Activated CD8-positive, alpha-beta T cell treated with anti-CD3 and anti-CD28 coated beads, Interleukin-2, amount 10 ng/mL, durations not matched to agents 7 days and 5 days (primary cell): ENCODE measurements at places on chromosomes 2 and 18.

GRCh38 chr2:63058921-63059792 lies 8.5 kb downstream of the OTX1 start:
- no peak for DNase-seq

DNA sequence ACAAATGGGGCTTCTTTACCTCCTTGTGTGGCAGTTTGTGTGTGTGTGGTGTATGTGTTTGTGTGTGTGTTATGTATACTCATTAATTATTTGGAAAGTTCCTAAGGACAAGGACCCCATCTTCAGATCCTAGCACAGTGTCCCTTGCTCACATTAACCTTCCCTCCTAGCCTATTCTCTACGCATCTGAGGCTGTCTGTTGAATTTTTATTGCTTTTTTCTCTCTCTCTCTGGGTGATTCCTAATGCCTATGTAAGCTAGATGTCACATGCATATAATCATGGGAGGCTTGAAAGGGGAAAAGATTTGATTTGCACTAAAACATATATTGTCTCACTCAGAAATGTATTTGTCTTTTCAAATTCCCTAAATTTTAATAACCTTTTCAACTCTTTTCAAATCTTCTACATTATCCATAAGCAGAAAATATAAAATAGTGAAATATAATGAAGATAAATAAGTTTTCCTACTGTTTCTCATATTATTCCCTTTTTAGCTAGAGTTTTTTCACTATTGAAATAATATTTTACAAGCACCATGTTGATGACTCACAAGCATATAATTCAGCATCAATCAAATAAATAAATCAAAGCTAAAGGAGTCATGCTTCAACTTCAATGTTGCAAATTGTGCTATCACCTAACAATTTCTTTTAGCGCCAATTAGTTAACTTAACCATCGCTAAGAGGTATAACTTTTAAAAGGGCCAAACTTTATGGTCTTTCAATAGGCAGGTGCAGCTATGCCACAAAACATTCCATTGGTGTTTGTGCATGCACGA lies 199.0 kb upstream of the ERBB4 start:
- no peak for DNase-seq

DNA sequence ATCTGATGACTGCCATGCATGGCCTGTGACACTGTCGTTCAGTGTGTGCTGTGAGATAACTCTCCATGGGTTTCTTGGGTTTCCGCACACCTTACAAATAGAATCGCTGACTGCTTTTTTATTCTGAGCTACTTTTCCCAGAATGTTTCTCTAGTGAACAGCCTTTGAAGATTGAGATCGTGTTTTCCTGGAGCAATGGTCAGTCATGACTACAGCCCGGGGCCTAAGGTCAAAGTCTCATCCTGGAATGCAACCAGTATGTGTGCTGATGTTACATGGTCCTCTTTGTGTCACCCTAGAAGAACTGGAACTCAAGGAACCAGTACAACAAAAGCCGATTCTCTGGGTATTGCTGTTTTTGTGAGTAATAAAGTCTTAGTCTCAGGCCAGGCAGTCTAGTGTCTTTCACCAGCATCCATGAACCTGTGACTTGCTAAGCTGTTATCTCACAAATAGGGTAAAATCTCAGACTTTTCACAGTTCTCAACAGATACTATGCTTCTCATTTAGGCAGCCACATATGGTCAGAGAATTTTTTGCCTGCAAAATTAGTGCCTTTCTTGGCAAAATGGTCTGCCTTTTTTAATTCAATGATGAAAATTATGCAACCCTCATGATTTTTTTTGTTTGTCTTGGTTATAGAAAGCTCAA lies 124.9 kb upstream of the PIEZO2 start:
- no peak for DNase-seq

- DNase-seq: no peak
Measured at GRCh38 chr2:60391649-60392375, 161.6 kb downstream of the BCL11A start.

DNA sequence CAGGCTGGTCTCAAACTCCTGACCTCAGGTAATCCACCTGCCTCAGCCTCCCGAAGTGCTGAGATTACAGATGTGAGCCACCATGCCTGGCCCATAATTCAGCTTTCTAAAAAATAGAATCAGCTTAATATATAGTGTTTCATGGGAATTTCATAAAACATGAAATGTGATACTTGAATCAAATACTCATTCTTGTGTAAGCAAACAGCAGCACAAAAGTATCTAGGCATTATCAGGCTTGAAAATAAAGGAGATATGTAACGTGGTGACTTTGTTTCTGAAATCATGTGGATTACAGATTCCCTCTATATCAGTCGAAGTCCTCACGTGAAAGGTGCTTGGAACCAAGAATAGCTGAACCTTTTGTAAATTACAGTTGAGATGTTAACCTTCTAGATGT lies 229.1 kb downstream of the FHOD3 start:
- no peak for DNase-seq

DNA sequence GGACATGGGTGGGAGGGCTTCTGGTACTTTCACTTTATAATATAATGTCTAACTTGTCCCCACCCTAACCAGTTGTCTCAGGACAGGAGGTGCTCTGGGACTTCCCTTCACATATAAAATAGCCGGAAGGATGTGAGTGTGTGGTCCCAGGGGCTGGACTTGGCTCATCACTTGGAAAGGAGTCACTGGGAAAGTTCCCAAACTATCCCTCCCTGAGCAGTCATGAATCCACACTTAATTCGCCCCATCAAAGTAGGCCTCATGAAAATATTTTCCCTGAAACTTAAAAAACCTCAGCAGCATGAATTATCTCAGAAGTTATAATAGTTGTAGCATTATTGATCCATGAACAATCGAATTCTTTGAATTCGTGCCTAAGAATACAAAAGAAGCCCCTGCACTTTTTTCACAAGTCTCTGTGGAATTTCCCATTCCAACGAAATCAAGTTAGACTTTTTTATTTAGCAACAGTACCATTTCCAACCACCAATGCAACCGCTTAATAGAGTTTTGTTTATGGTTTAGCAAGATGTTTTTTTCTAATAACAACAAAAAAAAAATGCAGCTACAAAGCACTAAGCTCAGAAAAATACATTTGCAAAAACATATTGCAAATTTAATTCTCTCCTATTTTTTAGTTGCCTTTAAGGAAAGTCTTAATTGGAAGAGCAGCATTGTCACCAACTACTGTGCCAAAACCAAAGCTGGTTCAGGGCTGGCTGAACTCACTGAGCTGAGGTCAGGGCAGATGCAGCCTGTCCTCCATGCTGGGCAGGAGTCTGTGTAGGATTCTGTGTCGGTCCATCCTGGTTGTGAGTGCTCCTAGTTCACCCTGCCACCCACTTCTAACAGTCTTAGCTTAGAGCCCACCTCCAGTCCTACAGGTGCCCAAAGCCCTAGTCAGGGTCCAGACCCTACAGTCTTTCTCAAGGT lies 68.8 kb upstream of the SPTBN1 start:
- no peak for DNase-seq

DNA sequence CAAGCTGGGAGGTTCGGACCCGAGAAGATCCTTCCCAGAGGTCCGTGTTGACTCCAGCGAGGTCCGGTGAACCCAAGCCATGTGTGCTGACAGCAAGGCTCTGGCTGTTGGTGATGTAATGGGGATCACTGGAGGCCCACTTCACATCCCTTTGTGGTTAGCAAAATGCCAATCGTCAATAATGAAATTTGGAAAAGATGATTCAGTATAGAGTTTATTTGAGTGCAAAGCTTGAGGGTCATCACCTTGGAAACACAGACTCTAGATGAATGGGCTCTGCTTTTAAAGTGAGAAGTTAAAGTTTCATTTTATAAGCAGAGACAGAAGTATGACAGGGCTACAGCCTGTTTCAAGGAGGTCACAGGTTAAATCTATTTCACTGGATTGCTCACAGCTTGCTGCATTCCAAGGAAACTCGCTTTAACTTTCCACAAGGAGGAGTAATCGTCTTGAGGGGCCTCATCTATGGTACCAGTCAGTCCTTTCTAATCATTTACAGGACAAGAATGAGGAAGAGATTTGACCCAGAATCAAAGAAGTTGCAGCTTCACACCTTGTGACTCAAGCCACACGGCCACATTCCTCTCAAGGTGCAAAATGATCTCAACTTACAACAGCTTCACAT lies 140.5 kb downstream of the TPO start:
- no peak for DNase-seq

DNA sequence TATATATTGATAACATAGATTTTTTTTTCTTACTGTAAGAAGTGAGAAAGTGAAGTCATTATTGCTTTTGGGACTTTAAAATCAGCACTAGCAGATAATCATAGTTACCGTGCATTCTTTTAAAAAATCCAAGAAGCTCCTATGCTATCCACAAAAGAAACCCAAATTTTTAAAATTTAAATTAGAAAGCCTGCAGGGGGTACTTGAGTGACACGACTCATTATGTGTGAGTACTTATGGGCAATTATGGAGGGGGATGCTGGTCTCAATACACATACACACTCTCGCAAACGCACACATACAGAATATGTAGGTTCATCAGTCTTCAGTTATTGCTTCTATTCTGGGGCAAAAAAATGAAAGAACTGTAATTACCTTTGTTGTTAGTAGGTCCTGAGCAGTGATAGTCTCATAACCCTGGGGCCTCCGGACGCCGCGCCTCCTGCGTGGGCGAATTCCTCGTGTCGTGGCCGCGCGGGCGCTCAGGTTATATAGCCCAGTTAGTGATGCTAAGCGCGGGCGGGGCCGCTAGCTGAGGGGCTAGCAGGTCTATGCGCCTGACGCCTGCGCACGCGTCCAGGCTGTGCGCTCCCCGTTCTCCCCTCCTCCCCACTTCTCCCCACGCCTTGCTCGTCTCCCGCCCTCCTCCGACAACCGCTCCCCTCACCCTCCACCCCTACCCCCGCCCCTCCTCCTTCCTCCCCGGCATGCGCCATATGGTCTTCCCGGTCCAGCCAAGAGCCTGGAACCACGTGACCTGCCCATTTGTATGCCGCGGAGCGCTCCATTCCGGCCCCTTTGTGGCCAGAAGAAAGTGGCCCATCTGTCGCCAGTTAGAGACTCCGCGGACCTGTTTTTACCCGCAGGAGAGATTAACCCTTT lies at the start of gene NEUROD1:
Gene NEUROD1 (minus strand): TSS at position 463 of the 882 bp plus-strand sequence. CDS start 1,657 bp downstream, outside the sequence.
- DNase-seq: peak; percentile 27

DNA sequence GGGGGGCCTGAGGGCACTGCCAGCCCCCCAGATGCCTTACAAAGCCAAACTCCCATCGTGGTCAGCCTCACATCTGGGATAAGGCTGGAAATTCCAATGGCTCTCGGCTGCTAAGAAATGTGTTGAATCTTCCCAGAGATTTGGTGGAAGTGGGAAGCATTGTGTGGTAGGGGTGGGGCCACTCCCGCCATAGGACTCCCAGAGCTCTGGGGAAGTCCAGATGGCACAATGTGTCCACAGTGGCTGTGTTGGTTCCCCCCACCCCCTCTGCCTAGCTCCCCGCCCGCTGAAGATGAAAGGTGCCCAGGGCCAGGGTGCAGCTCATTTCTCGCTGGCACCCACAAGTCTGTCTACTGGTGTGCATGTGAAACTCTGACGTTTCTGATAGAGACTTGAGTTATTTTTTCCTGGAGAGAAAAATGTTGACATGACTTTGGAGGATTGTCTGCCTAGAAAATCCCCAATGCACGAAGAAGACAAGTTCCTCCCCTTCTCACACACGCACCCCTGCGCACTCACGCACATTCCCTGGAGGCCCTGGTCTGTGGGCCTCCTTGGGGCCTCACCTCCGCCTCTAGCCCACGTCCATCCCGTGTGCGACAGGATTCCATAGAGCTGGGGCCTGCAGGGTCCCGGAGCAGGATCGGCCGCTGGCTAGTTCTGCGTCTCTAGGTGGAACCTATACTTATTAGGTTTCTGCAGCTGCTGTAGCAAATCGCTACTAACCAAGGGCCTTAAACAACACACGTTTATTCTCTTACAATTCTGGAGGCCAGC lies 199.1 kb downstream of the ZFP36L2 start:
- no peak for DNase-seq
